Uterine smooth muscle cell (primary cell): ENCODE measurements at places on chromosomes 6 and 20. TPM values are rescaled to one million over a fixed set of nuclear protein-coding genes. Genes with fewer than 3 reads are reported as not detected.

Gene OR2H2
- total RNA-seq, result not detected in 2 replicates

Gene SMLR1
- not detected in 2 replicates for total RNA-seq

Gene POPDC3
- 20.6 and 23.6 TPM in 2 replicates for total RNA-seq

Gene ARHGAP40
- total RNA-seq, result under 0.01 TPM in 1 of 2 replicates, not detected in the other

Gene ZNF831
- total RNA-seq, result not detected in 2 replicates

Gene TRIM15
- not detected in 2 replicates for total RNA-seq
